ENCODE measurements at places on chromosomes 6 and 20. TPM values are rescaled to one million over a fixed set of nuclear protein-coding genes. Genes with fewer than 3 reads are reported as not detected.
A peak's percentile ranks its signal among the peaks of the same experiment; 100 is the strongest.

- no peaks in the 10 kb centered on the region for H3K36me3 ChIP-seq
- no peak overlapping the region for H3K27ac ChIP-seq
- no peaks in the 10 kb centered on the region for H3K4me1 ChIP-seq
These were observed 14.8 kb downstream of the PGK2 start for GRCh38 chr6:49772285-49772684.

- no peak overlapping the region for H3K4me3 ChIP-seq
- DNase-seq = peak; percentile 69
- H3K36me3 ChIP-seq = peaks cover 5% of the 10 kb centered on the region
- H3K27ac ChIP-seq = peak overlapping the region; percentile 83
These were observed 18.6 kb downstream of the FARS2 start for GRCh38 chr6:5279891-5280338.

GRCh38 chr6:45710304-45710821 is 305.3 kb downstream of the CLIC5 start:
- peak overlapping the region; percentile 84 for H3K27ac ChIP-seq
- H3K4me3 ChIP-seq = no peak overlapping the region
- H3K4me1 ChIP-seq = peaks cover 44% of the 10 kb centered on the region
- H3K36me3 ChIP-seq = no peaks in the 10 kb centered on the region
- peak; percentile 94 for DNase-seq

- peak overlapping the region; percentile 95 for H3K27ac ChIP-seq
- DNase-seq = peak; percentile 58
- no peaks in the 10 kb centered on the region for H3K27me3 ChIP-seq
- peak overlapping the region; percentile 47 for H3K4me3 ChIP-seq
These were observed 60.4 kb upstream of the ARMH2 start for GRCh38 chr6:24859132-24859531.

Gene RSPH9
- total RNA-seq = not detected

Gene SYNGAP1
- 35.1 TPM for total RNA-seq

DNA sequence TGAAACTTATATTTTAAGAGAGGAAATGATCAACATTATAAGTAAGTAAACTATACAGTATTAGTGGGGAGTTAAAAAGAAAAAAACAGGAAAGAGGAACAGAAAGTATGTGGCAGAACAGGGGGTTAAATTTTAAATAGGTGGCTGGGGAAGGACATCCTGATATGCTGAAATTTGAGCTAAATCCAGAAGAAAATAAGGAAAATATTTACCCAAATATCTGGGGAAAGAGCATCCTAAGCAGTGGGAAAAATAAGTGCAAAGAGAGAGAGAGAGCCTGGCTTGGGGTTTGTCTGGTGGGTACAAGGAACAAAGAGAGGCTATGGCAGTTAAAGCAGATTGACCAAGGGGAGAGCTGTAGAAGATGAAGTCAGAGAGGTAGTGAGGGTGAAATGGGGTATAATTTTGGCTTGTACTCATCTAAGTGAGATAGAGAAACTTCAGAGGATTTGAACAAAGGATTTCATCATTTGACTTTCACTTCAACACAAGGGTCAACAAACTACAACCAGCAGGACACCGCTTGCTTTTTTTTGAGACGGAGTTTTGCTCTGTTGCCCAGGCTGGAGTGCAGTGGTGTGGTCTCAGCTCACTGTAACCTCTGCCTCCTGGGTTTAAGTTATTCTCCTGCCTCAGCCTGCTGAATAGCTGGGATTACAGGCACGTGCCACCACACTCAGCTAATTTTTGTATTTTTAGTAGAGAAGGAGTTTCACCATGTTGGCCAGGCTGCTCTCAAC is 328.4 kb upstream of the CNR1 start:
- no peaks in the 10 kb centered on the region for H3K36me3 ChIP-seq
- peaks cover 14% of the 10 kb centered on the region for H3K27me3 ChIP-seq
- no peaks in the 10 kb centered on the region for H3K4me1 ChIP-seq
- no peak overlapping the region for H3K27ac ChIP-seq

Gene IL17F
- total RNA-seq = 3.3 TPM

Gene MDFI
- total RNA-seq = not detected

DNA sequence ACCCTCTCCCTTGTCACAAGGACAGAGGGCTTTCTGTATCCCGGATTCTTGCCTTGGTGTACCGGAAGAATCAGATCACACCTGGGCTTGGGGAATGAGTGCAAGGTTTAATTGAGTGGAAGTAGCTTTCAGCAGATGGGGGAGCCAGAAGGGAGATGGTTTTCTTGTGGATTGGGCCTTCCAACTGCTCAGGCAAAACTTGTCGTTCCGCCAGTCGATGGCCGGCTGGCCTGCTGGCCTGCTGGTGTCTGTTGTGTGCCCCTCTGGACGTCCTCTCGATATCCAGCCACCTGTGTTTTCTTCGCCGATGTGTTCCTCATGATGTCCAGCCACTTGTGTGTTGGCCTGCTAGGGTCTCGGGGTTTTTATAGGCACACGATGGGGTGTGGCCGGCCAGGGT is 168.1 kb downstream of the CDKAL1 start:
- no peaks in the 10 kb centered on the region for H3K27me3 ChIP-seq
- no peak for DNase-seq
- H3K4me3 ChIP-seq = no peak overlapping the region
- H3K4me1 ChIP-seq = peaks cover 58% of the 10 kb centered on the region
- H3K36me3 ChIP-seq = no peaks in the 10 kb centered on the region
- H3K27ac ChIP-seq = no peak overlapping the region

Gene HLA-DQA1
- total RNA-seq = 0.81 TPM

GRCh38 chr6:49888742-49889431 is 22.6 kb upstream of the CRISP1 start:
- no peak overlapping the region for H3K4me3 ChIP-seq
- DNase-seq = no peak
- H3K27me3 ChIP-seq = peaks cover 2% of the 10 kb centered on the region
- H3K4me1 ChIP-seq = no peaks in the 10 kb centered on the region
- no peaks in the 10 kb centered on the region for H3K36me3 ChIP-seq
- no peak overlapping the region for H3K27ac ChIP-seq

Gene PDYN
- not detected for total RNA-seq

Gene SEL1L2
- total RNA-seq = not detected

- no peak overlapping the region for H3K4me3 ChIP-seq
- DNase-seq = no peak
- H3K4me1 ChIP-seq = peaks cover 39% of the 10 kb centered on the region
- H3K27me3 ChIP-seq = no peaks in the 10 kb centered on the region
- H3K27ac ChIP-seq = no peak overlapping the region
These were observed 48.9 kb downstream of the DUSP22 start for GRCh38 chr6:340991-341827.

GRCh38 chr6:111484633-111484930 is 1.6 kb upstream of the REV3L start:
- H3K4me1 ChIP-seq = peaks cover 45% of the 10 kb centered on the region
- peak overlapping the region; percentile 99 for H3K27ac ChIP-seq
- peak overlapping the region; percentile 97 for H3K4me3 ChIP-seq

Gene ANGPT4
- not detected for total RNA-seq

GRCh38 chr6:154981079-154981870 is 13.8 kb upstream of the TIAM2 start:
- H3K4me3 ChIP-seq = no peak overlapping the region
- peaks cover 8% of the 10 kb centered on the region for H3K4me1 ChIP-seq
- DNase-seq = no peak
- no peaks in the 10 kb centered on the region for H3K27me3 ChIP-seq
- H3K27ac ChIP-seq = no peak overlapping the region

GRCh38 chr6:36442103-36442670 is 467 bp downstream of the PXT1 start:
- no peak for DNase-seq
- H3K4me1 ChIP-seq = peaks cover 41% of the 10 kb centered on the region
- no peaks in the 10 kb centered on the region for H3K27me3 ChIP-seq
- H3K36me3 ChIP-seq = peaks cover 5% of the 10 kb centered on the region
- H3K27ac ChIP-seq = peak overlapping the region; percentile 98

DNA sequence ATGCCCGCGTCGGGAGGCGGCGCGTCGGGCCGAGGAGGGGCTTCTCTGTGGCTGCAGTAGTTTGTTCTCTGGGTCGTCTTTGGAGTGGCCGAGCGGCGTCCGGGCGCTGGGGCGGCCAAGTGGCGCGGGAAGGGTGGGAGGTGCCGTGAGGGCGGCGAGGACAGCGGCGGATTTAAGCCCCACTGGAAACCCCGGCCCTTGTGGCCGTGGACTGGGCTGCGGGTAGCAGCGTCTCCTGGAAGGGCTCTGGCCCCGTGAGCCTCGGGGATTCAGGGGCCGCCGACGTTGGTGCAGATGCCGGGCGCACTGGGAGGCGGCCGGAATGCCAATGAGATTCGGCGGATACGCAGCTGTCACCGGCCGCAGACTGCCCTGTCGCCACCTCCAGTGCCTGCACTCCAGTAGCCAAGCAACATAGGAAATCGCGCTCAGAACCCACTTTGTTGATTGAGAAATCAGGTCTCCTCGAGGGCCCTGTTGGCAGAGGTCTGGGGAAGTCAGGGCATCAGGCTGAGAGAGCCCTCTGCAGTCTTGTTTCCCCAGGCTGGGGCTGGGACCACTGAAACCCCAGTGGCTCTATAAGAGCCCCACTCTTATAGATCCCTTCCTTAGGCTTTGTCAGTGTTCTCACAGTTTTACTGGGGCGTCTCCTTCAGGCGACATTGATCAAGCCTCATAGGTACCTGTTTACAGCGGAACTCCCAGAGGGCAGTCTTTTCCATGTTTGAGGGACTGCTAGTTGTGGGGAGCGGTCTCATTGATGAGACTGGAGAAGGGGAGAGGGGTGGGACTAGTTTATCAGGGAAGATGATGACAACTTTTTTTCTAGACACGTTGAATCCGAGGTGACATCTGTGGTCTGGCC is 642 bp downstream of the GZF1 start:
- peaks cover 49% of the 10 kb centered on the region for H3K4me1 ChIP-seq
- peak overlapping the region; percentile 80 for H3K27ac ChIP-seq
- H3K4me3 ChIP-seq = peak overlapping the region; percentile 89
- DNase-seq = peak; percentile 34

DNA sequence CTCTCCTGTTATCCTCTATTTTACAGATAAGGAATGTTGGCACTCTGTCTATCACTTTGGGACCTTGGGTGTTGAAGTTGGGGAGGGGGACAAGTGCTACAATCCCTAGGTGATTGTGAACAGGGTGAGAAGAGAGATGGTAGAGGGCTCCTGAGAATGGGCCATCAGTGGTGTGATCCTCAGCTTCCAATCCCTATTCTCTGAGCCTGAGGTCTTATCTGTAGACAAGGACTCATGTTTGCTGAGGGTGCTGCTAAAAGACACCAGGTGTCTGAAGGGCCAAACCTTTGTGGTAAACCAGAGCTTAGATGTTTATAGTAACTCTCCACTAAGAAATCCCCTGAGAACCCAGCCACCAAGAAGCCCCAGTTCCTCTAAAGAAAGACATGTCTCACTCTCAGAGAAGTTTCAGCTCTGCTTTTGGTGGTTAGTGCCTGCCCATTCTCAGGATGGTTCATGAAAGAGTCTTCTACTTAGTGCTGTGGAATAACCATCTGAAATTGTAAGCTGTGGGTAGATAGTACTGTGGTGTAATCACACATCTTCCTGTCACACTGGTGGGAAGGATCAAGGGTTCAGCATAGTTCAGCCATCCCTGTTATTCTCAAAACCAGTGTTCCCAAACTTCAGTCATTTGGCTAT is 58.2 kb upstream of the IL20RA start:
- DNase-seq = peak; percentile 38
- no peaks in the 10 kb centered on the region for H3K27me3 ChIP-seq
- no peak overlapping the region for H3K4me3 ChIP-seq
- peaks cover 6% of the 10 kb centered on the region for H3K4me1 ChIP-seq
- peak overlapping the region; percentile 46 for H3K27ac ChIP-seq

Gene PCSK2
- not detected for total RNA-seq

Gene ADAM33
- total RNA-seq = not detected

Gene CLPSL1
- total RNA-seq = not detected

DNA sequence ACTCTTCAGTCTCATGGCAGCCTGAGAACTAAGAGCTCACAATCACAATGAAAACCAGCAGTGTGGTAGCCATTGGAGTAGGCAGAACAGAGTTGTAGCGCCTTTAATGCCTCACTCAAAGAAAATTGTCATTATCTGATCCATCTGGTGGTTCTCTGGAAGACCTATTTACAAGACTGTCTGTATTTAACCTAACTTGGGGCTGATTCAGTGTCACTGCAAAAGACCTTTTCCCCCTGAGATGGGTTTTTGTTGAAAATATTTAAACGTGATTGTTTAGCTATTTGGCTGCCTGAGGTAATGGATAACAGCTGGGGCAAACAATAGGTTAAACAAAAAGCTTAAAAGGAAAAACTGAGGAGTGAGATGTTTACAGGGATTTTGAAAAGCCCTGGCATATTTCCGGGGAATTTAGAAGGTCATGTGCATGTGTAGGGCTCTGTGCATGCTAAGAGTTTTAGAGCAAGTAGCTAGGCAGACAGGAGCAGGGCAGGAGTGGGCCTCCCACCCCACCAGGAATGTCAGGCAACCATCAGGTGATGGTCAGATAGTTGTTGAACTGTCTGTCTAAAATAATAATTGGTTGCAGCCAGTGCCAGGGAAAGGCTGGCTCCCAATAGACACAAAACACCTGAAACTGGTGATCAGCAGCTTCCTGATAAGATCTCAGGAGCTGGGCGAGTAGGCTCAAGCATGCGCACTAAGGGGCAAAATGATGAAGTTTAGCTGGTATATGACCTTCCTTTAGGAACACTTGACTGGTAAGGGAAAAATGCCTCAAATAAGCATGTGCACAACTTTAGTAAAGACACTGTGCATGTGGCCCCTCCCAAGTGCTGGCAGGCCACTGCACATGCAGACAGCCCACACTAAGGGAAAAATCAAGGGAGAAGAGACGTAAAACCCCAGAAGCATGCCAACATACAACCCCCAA is 70.8 kb upstream of the AKIRIN2 start:
- no peak overlapping the region for H3K27ac ChIP-seq
- no peaks in the 10 kb centered on the region for H3K36me3 ChIP-seq
- no peaks in the 10 kb centered on the region for H3K4me1 ChIP-seq

- no peaks in the 10 kb centered on the region for H3K4me1 ChIP-seq
- H3K36me3 ChIP-seq = no peaks in the 10 kb centered on the region
- H3K27ac ChIP-seq = no peak overlapping the region
- DNase-seq = no peak
- H3K4me3 ChIP-seq = no peak overlapping the region
These were observed 165.7 kb upstream of the PTPRK start for GRCh38 chr6:128686084-128686483.

Gene PRIM2
- 51.5 TPM for total RNA-seq

DNA sequence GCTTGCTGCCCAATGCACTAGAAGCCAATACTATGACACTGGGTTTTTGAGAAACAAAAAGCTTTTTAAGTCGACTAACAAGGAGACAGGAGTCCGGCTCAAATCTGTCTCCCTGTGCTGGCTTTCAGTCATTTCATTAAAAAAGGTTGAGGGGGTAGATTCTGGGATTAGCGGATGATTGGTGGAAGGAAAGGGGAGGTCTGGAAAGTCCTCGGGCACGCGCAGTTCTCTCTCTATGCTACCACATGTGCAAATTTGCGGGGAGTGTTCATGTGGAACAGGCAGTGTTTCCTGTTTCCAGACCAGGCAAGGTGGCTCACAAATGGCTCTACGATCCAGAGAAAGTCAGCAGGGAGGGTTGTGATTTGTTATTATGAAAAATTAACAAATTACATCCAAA is 89.1 kb upstream of the TOX2 start:
- peaks cover 8% of the 10 kb centered on the region for H3K4me1 ChIP-seq
- H3K4me3 ChIP-seq = no peak overlapping the region
- peaks cover 3% of the 10 kb centered on the region for H3K27me3 ChIP-seq
- no peak for DNase-seq
- no peak overlapping the region for H3K27ac ChIP-seq
- H3K36me3 ChIP-seq = no peaks in the 10 kb centered on the region

All from activated naive CD4-positive, alpha-beta T cell treated with anti-CD3 and anti-CD28 coated beads for 36 hours (primary cell).